Heart right ventricle (tissue), 16 donors: ENCODE measurements at places on chromosomes 11 and 22. TPM values are rescaled to one million over a fixed set of nuclear protein-coding genes. Genes with fewer than 3 reads are reported as not detected.

GRCh38 chr11:40393511-40393910 is 1065.9 kb downstream of the LRRC4C start:
- no peak overlapping the region for H3K27ac ChIP-seq
- no peaks in the 10 kb centered on the region for H3K36me3 ChIP-seq
- no peaks in the 10 kb centered on the region for H3K27me3 ChIP-seq
- H3K4me3 ChIP-seq = no peak overlapping the region

DNA sequence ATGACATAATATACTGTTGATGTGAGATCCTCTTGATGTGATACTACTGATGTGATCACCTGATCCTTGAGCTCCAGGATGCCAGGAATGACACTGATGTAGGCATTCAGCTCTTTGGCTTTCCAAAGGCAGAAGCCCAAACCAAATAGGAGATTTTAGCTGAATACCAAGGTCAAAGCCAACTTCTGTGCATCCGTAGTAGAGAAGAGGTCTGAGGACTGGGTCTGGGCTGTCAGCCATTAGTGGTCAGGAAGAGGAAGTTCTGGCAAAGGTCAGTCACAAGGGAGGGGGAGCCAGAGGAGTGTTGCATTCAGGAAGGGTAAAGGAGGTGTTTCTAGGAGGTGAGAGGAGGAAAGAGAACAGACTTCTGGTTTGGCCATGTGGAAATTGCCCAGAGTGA is 53.4 kb upstream of the PARVG start:
- H3K4me1 ChIP-seq = no peaks in the 10 kb centered on the region
- no peak overlapping the region for H3K4me3 ChIP-seq
- H3K27ac ChIP-seq = peak overlapping the region; percentile 18
- H3K27me3 ChIP-seq = no peaks in the 10 kb centered on the region

GRCh38 chr11:134001088-134001487 is 44.3 kb upstream of the IGSF9B start:
- H3K4me1 ChIP-seq = peaks cover 14% of the 10 kb centered on the region
- no peak for DNase-seq
- no peaks in the 10 kb centered on the region for H3K36me3 ChIP-seq
- no peak overlapping the region for H3K4me3 ChIP-seq

- H3K36me3 ChIP-seq = no peaks in the 10 kb centered on the region
- H3K4me3 ChIP-seq = no peak overlapping the region
- peak; percentile 9 for DNase-seq
- no peak overlapping the region for H3K27ac ChIP-seq
These were observed 3.3 kb upstream of the PPARA start for GRCh38 chr22:46147061-46147460.

Gene CALCA
- total RNA-seq = not detected

DNA sequence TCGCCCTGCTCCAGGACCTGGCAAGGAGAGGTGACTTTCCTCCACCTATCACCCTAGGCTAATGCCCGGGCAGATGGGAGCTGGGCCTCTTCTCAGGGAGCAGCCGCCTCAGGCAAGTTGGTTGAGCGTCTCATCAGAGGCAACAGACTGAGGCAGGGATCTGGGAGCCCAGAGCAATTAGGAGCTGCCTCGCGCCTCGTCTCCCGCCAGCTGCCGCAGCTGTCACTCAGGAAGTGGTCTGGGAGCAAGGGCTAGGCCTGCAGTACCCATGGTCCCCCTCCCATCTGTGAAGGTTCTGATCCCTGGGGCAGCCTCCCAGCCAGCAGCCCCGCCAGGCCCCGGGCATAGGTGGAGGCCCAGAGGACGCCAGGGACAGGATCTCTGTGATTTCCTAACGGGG is 4.6 kb upstream of the CABP7 start:
- no peak overlapping the region for H3K4me3 ChIP-seq
- peaks cover 53% of the 10 kb centered on the region for H3K27me3 ChIP-seq
- no peaks in the 10 kb centered on the region for H3K4me1 ChIP-seq
- H3K36me3 ChIP-seq = no peaks in the 10 kb centered on the region
- no peak overlapping the region for H3K27ac ChIP-seq

Gene CD44
- total RNA-seq = 21.2 TPM

- no peak overlapping the region for H3K27ac ChIP-seq
- H3K4me1 ChIP-seq = peaks cover 37% of the 10 kb centered on the region
- H3K4me3 ChIP-seq = no peak overlapping the region
- no peaks in the 10 kb centered on the region for H3K36me3 ChIP-seq
- DNase-seq = no peak
These were observed 37.0 kb downstream of the PRCP start for GRCh38 chr11:82863209-82863608.

DNA sequence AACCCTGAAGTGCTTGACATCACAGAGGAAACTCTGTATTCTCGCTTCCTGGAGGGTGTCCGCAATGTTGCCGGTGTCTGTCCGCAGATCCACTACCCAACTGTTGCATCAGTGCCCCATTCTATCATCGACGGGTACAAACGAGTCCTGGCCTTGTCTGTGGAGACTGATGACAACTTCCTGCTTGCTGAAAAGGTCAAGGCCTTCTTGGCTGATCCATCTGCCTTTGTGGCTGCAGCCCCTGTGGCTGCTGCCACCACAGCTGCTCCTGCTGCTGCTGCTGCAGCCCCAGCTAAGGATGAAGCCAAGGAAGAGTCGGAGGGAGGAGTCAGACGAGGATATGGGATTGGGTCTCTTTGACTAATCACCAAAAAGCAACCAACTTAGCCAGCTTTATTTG is 42.9 kb upstream of the DAGLA start:
- H3K27ac ChIP-seq = no peak overlapping the region
- no peak for DNase-seq
- no peak overlapping the region for H3K4me3 ChIP-seq

DNA sequence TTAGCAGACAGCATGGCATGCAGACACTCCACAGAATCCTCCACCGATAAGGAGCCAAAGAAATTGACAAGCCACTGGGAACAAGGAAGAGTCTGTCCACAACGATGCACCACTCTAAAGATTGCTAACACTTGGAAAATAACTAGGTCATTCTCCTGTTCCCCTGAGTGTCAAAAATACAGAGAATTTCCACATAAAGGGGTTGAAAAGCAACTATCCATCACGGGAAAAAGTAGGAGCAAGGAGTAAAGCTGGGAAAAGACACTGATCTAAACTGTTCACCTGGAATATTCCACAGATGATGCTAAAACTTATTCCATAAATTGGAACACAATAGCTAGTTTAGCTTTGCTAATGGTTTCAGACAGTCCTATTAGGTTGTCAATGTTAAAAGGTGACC is 47.0 kb upstream of the SLC25A1 start:
- H3K27me3 ChIP-seq = no peaks in the 10 kb centered on the region
- no peak for DNase-seq
- H3K36me3 ChIP-seq = peaks cover 92% of the 10 kb centered on the region

DNA sequence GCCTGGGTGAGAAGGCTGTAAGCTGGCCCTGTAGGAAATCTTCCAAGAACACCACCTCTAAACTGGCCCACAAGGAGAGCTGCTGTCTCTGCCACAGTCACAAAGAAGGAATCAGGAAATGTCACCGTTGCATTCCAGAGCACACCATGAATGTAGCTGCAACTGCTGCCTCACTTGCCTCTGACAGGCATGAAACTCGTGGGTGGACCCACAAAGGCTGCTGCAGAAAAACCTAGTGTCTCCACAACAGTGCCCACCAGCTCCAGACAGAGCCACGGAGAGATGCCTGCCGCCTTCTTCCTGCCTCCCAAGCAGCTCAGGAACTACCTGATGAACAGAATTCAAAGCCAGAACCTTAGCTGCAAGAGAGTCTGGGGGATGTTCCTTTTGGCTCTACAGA is 10.5 kb downstream of the DNAJB13 start:
- no peaks in the 10 kb centered on the region for H3K4me1 ChIP-seq
- H3K27me3 ChIP-seq = peaks cover 13% of the 10 kb centered on the region
- H3K27ac ChIP-seq = no peak overlapping the region
- DNase-seq = no peak
- no peak overlapping the region for H3K4me3 ChIP-seq

DNA sequence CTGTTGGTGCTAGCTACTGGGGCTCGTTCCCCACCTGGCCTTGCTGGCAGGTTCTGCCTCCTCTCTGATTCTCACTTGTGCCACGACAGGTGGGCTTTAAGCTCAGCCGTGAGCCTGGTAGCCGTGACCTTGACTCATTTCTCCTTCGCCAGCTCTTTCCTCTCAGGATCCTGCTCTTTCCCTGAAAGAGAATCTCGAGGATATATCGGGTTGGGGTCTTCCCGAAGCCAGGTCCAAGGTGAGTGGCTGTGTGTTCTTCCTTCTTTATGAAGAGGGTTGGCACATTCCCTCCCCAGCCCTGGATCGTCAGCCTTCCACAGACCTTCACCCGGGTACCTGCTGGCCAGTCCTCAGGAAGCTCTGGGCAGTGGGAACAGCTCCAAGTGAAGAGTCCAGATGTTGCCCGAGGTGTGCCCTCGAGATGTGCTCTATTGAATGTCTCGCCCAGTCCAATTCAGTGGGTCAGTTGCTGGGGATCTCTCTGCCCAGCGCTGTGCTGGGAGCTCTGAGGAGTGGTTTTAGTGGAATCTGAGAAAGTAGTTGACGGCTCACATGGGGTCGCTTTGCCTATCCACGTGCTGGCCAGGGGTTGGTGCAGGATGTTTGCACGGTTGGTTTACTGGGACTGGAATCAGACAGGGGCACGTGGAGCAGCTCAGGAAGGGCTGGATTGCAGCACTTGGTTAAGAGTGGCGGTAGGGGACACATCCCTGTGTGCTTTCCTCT is 1.4 kb downstream of the ZNF74 start:
- H3K4me3 ChIP-seq = no peak overlapping the region
- no peak overlapping the region for H3K27ac ChIP-seq
- H3K27me3 ChIP-seq = no peaks in the 10 kb centered on the region
- no peak for DNase-seq

Gene HEPN1
- not detected for total RNA-seq

DNA sequence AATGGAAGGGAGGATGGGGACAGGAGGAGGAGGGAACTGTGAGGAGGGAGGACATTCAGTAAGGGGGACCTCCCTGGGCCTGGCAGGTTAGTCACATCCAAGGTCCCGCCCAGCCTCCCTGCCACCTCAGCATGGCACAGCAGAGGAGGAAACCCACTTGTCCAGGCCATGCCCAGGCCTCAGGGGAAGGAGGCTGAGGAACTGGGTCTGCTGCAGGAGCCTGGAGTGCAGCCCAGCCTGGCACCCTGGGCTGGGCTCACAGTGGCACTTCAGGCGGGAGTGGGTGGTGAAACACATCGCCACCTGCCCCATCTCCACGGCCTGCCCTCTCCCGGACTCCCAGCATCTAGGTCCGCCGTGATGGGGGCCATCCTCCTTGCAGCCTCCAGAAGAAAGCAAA is 17.2 kb upstream of the KLHL35 start:
- no peaks in the 10 kb centered on the region for H3K27me3 ChIP-seq
- no peaks in the 10 kb centered on the region for H3K4me1 ChIP-seq
- no peak overlapping the region for H3K27ac ChIP-seq
- DNase-seq = no peak

Gene CCDC188
- 0.47 TPM for total RNA-seq

DNA sequence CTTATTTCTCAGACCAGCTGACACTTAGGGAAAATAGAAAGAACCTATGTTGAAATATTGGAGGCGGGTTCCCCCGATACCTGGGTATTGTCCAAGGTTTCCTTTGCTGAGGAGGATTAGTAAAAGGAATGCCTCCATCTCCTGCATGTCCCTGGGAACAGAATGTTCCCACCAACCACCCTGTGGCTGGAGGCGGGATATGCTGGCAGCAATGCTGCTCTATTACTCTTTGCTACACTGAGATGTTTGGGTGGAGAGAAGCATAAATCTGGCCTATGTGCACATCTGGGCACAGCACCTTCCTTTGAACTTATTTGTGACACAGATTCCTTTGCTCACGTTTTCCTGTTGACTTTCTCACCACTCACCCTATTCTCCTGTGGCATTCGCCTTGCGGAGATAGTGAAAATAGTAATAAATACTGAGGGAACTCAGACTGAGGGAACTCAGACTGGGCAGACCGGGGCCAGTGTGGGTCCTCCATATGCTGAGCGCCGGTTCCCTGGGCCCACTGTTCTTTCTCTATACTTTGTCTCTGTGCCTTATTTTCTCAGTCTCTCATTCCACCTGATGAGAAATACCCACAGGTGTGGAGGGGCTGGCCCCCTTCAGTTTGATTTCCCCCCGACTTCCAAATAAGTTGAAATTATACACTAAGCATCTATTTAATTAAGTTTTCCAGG is 32.1 kb downstream of the IGLL1 start:
- no peak overlapping the region for H3K4me3 ChIP-seq
- peaks cover 6% of the 10 kb centered on the region for H3K27me3 ChIP-seq
- no peak for DNase-seq
- H3K4me1 ChIP-seq = no peaks in the 10 kb centered on the region
- no peaks in the 10 kb centered on the region for H3K36me3 ChIP-seq

Gene OR2AT4
- not detected for total RNA-seq

- no peak overlapping the region for H3K4me3 ChIP-seq
- no peaks in the 10 kb centered on the region for H3K4me1 ChIP-seq
- H3K27ac ChIP-seq = no peak overlapping the region
- no peaks in the 10 kb centered on the region for H3K27me3 ChIP-seq
These were observed 7.8 kb downstream of the EMID1 start for GRCh38 chr22:29213493-29213892.

DNA sequence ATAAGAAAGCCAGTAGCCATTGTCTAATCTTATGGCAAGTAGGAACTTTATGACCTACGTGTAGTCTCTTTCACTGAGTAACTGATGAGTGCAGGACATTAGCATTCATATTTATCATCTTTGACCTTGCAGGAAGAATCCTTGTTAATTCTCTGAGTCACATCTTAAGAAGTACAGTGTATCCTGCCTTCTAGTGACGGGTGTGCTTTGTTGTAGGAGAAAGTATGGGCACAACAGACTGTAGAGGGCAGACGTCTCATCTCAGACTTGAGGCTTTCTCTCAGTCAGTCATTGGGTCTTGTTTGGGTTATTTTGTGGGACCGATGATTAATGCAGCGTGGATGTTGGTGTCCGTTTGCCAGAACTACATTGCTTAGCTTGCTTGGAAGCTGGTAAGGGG is 6.8 kb downstream of the RNF214 start:
- peaks cover 1% of the 10 kb centered on the region for H3K4me1 ChIP-seq
- peaks cover 72% of the 10 kb centered on the region for H3K36me3 ChIP-seq
- DNase-seq = no peak
- H3K27ac ChIP-seq = no peak overlapping the region
- H3K4me3 ChIP-seq = no peak overlapping the region

DNA sequence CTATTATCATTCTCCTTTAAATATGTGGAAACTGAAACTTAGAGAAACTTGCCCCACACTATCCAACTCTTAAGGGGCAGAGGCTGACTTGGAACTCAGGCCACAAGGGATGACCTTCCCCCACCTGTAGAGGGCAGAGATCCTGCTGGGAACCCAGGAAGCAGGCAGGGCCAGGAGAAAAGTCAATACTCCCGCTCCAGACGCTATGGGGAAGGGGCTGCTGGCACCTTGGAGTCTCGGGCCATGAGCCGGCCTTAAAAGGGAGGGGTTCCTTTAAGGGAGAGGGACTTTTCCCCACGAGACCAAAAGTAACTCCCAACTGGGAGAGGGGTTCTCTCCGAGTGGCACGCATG is 620 bp upstream of the ANO5 start:
- H3K27ac ChIP-seq = peak overlapping the region; percentile 85
- H3K27me3 ChIP-seq = peaks cover 9% of the 10 kb centered on the region
- no peaks in the 10 kb centered on the region for H3K36me3 ChIP-seq
- peak; percentile 8 for DNase-seq
- peak overlapping the region; percentile 72 for H3K4me3 ChIP-seq
- H3K4me1 ChIP-seq = no peaks in the 10 kb centered on the region

- DNase-seq = no peak
- H3K4me1 ChIP-seq = no peaks in the 10 kb centered on the region
- no peak overlapping the region for H3K27ac ChIP-seq
- H3K36me3 ChIP-seq = no peaks in the 10 kb centered on the region
These were observed 185.4 kb upstream of the B3GAT1 start for GRCh38 chr11:134597452-134597851.

GRCh38 chr11:110711776-110712658 is at the start of gene ARHGAP20:
Gene ARHGAP20 (minus strand): TSS chr11:110712437. CDS start chr11:110712231, 206 bp downstream.
- H3K36me3 ChIP-seq = no peaks in the 10 kb centered on the region
- peak within 1 kb of the TSS; percentile 45 for H3K4me3 ChIP-seq
- H3K4me1 ChIP-seq = peaks cover 8% of the 10 kb centered on the region
- no peak within 1 kb of the TSS for H3K27ac ChIP-seq
- peaks cover 6% of the 10 kb centered on the region for H3K27me3 ChIP-seq

Gene IL18BP
- 4.9 TPM for total RNA-seq

Gene SLC22A9
- not detected for total RNA-seq
